GM19239 (cell line): ENCODE measurements at places on chromosomes 12 and 14.

DNA sequence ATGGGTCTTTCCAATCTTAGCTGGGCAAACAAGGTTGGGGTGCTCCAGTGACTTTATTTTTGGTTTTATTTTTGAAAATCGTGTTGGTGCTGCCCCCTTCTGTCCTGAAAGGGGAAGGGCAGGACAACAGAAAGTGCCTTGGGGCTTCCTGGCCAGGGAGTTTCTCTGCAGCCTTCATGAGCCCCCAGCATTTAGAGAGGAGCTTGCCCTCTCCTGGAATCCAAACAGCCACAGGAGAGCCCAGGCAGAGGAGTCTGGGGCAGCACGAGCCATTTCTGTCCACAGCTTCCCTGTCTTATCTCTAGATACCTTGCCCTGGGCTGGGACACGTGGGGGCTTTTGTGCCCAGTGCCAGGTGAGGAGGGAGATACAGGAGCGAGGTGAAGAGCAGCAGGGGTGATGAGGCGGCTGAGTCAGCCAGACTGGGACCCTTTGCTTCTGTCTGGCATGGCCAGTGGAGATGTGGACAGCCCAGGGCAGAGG, 4.4 kb upstream of the C1RL start:
- DNase-seq = peak; percentile 60

GRCh38 chr12:49553512-49554088, 14.3 kb downstream of the MCRS1 start:
- no peak for DNase-seq

DNA sequence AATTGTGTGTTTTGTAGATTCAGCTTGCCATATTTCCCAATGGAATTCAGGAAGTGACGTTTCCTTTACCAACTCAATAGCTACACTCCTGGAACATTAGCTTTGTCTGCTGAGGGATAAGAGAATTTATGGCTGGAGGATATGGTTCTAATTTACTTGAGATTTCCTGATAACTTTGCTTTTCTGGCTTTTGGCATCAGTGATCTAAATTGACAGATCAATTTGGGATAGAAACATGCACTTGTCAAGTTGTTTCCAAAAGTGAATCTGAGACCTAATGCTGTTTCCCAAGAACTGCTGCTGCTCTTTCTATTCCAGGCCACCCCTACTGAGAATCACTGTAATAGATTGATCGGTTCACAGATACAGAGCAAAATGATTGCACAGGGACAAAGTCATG, 43.2 kb downstream of the MGAT4C start:
- no peak for DNase-seq

DNA sequence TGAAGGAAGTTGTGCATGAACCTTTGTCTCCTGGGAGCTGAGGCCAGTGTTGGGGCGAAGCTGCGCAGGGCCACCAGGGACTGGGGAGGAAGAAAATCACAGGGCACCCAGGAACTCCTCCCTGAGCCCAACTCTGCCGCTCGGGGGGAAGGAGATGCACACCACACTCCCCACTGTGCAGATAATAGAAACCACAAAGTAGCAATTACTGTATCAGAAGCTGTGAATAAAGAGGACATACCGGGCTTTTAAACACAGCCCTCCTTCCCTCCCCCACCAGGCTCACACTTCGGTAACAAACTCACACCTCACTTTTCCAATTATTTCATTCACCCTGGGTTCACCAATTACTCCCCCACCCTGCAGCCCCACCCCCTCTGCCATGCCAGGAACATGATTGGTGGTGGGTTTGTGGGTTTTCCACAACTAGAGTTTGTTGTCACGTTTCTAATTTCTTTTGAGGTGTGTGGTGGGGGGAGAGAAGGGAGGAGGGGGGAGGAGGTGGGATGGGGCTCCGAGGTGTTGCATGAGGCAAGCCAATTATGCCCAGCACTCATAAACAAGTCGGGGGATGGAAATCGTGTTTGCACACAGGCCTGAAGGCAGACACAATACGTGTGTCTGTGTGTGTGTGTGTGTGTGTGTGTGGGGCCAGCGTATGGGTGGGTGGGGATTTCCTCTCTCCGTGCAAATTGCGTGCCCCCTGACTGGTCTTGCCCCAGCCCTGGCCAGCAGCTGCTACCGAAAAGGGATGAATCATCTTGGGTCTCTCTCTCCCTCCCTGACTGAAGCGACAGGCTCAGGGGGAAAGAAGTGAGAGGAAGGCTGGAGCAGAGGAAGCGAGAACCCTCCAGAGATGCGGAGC, 103.3 kb downstream of the RBM19 start:
- DNase-seq = no peak

GRCh38 chr14:95679998-95680735, 6.1 kb upstream of the TCL1B start:
- DNase-seq = peak; percentile 34

GRCh38 chr12:100688451-100688864, 106.1 kb upstream of the ANO4 start:
- DNase-seq = no peak

GRCh38 chr14:98962118-98962517, 309.9 kb downstream of the BCL11B start:
- DNase-seq = no peak
